ENCODE measurements at places on chromosomes 11 and 22. TPM values are rescaled to one million over a fixed set of nuclear protein-coding genes. Genes with fewer than 3 reads are reported as not detected.

DNA sequence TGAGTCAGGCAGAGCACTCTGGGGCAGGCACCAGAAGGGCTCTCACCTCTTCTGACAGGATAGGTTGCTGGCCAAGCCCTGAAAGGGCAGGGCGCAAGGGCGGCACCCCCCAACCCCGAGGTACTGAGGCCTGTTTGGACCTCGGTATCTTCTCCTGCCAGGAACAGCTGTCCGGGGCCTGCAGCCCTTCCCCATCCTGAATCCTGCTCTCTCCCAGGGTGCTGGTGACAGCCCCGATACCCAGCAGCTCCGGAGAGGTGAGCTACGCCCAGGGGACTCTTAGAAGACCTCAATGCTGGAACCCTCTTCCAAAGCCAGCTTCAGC, 79.1 kb downstream of the PHF21B start:
- no peaks in the 10 kb centered on the region for H3K27me3 ChIP-seq
- no peaks in the 10 kb centered on the region for H3K4me1 ChIP-seq
- DNase-seq: no peak
- no peak overlapping the region for H3K4me3 ChIP-seq
- H3K36me3 ChIP-seq: peaks cover 31% of the 10 kb centered on the region

DNA sequence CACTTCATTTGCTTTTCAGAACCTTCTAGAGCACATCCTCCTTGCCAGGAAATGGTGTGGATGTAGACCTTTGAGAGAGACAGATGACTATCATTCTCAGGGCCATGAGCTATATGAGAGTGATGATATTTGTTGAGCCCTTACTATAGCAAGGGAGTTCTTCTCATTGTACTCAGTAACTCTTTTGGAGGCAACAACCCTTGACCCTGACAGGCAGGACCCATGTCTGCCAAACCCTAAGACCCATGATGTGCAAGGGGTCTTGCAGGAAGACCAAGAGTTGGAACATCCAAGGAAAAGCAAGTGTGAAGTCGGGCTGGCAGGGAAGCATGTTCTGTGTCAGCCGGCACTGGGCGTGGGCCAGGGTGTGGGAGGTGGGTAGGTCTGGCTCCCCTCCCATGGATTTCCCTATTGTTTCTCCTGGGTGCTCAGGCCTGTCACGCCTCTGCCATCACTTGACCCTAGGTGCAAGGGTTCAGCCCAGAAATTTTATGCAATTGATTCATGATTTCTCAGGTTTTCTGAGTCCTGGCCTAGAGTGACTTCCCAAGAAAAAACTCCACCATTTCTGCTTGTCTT, 1.2 kb downstream of the FOLR3 start:
- no peaks in the 10 kb centered on the region for H3K27me3 ChIP-seq
- no peaks in the 10 kb centered on the region for H3K36me3 ChIP-seq
- no peaks in the 10 kb centered on the region for H3K4me1 ChIP-seq
- no peak overlapping the region for H3K27ac ChIP-seq

GRCh38 chr11:35047179-35047578, 91.8 kb upstream of the CD44 start:
- no peak for DNase-seq
- H3K4me1 ChIP-seq: no peaks in the 10 kb centered on the region
- no peaks in the 10 kb centered on the region for H3K27me3 ChIP-seq
- no peak overlapping the region for H3K27ac ChIP-seq

PRR5 gene
- total RNA-seq: 11.8 TPM

DNA sequence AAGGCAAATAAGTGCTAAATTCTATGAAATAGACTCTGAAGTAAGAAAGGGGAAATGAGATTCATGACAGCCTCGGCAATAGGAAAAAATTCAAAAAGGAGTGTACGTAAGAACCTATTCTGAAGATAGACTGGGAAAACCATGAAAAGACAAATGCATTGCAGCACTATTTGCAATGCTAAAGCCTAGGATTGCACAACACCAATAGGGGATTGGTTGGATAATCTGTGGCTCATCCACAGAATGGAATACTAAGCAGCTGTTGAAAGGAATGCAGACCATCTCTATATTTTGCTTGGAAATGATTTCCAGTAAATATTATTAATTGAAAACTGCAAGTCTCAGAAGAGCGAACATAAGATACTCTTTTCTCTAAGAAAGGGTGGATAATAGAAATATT, 91.7 kb upstream of the CLMP start:
- DNase-seq: no peak
- H3K4me1 ChIP-seq: no peaks in the 10 kb centered on the region
- H3K4me3 ChIP-seq: no peak overlapping the region
- no peaks in the 10 kb centered on the region for H3K36me3 ChIP-seq

DNA sequence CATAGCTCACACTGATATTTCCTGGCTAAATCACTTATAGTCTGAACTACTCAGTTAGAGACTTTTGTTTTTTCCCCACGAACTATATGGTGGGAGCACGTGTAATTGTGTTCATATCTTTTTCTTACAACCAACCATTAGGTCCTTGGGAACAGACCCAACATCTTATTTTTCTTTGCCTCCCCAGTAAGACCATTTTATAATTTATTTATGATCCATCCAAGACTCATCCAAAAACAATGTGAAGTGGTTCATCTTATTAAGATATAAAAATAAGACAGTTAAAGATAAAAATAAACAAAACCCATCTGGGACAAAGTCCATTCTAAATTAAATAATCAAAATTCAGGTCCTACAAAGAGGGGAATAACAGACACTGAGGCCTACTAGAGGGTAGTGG, 90.8 kb downstream of the FAM168A start:
- no peaks in the 10 kb centered on the region for H3K27me3 ChIP-seq
- no peaks in the 10 kb centered on the region for H3K4me1 ChIP-seq
- H3K36me3 ChIP-seq: peaks cover 29% of the 10 kb centered on the region
- H3K4me3 ChIP-seq: no peak overlapping the region

DNA sequence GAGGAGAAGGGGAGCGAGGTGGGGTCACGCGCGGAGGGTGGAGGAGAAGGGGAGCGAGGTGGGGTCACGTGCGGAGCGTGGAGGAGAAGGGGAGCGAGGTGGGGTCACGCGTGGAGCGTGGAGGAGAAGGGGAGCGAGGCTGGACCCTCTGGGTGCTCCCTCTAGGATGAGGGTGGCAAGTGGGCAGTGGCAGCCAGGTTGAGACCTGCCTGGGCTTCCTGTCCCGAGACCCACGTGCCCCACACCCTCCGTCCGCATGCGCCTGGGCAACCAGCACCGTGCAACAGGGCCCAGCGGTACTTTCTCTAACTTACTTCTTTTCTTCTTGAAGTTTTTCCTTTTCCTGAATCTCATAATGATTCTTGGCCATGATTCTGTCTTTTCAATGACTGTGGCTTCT, 11.1 kb downstream of the MRPL21 start:
- H3K4me3 ChIP-seq: no peak overlapping the region
- no peak for DNase-seq
- no peak overlapping the region for H3K27ac ChIP-seq
- peaks cover 29% of the 10 kb centered on the region for H3K36me3 ChIP-seq
- H3K27me3 ChIP-seq: no peaks in the 10 kb centered on the region
